Hepatocyte (in vitro differentiated cells): ENCODE measurements at places on chromosomes 7 and 10.

DNA sequence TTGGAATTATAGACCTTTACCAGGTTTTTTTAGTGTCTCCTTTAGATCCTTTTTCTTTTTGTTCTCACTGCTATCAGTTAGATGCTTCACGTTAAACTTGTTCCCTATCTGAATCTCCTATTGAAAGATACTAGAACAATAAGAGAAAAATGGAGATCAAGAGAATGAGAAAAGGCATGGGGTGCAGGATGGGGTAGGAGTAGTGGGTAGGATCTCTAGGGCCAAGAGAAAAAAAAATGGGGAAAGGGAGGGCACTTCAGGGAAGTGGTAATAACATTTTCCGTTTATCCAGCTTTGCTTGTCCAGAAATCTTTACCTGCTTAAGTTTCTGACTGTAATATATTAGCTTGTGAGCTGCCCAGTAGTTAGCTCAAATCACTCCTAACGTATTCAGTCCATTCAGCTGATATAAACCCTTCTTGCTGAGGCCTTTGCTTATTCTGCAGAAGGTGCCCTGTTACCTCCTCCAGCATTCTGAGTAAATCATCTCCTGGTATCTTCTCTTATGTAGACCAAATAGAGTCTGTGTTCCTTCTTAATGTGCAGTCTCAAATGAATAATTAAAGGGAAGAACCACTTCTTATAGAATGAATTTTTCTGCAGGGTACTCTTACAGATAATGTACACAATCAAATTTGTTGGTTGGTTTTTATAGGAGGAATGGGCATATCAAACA lies 69.7 kb downstream of the ZNRF2 start:
- DNase-seq: no peak

GRCh38 chr7:55374213-55374612 lies 9.1 kb downstream of the LANCL2 start:
- no peak for DNase-seq

DNA sequence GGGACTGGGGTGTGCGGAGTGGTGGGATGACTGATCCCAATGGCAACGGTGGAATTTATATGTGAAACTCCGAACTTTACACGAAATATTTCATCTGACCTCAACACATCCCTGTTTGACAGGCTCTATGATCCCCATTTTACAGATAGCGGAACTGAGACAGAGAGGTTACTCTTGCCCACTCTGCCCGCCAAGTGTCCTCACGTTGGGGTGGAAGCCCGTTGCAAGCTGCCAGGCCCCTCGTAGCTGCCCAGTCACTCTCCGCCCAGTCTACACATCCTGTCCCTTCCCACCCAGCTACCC lies 397 bp upstream of the NFE2L3 start:
- no peak for DNase-seq

DNA sequence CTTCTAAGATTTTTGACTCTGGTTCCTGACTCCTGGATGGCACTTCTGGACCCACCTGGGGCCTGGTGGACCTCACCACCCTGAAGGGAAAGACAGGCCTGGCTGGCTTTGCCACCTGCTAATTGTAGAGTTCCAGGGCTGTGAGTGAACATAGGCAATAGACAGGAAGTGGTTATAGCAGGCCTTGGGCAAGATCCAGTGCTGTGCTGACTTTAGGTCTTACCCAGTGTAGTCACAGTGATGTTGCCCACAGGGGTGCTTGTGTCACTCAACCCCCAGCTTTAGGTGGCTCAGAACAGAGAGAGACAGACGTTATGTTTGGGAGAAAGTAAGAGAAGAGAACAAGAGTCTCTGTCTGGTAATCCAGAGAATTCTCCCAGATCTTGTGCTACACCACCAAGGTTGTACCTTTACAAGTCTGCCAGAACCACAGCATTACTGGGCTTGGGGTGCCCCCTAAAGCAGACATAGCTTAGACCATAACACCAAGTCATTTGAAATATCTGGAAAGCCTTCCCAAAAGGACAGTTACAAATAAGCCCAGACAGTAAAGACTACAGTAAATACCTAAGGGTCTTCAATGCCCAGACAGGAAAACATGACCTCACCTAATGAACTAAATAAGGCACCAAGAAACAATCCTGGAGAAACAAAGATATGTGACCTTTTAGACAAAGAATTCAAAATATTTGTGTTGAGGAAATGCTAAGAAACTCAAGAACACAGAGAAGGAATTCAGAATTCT lies 303.4 kb downstream of the PCLO start:
- DNase-seq: no peak

- DNase-seq: no peak
Observed at GRCh38 chr7:73437091-73437490, 3.5 kb downstream of the FZD9 start.

- peak; percentile 39 for DNase-seq
Observed at GRCh38 chr7:17638727-17639126, 301.6 kb downstream of the SNX13 start.

GRCh38 chr10:131561897-131562296 lies 250.4 kb upstream of the TCERG1L start:
- DNase-seq: no peak

DNA sequence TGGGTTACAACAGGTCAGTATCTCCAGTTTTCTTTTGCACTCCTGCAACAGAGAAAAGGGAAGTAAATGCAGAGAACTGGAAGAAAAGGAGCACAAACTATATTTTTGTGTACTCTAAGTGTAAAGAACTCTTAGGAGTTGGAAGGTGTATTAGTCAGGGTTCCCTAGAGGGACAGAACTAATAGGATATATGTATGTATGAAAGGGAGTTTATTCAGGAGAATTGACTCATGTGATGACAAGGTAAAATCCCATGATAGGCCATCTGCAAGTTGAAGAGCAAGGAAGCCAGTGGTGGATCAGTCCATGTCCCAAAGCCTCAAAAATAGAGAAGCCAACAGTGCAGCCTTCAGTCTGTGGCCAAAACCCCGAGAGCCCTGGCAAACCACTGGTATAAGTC lies 22.6 kb upstream of the RAB18 start:
- DNase-seq: no peak

- DNase-seq: peak; percentile 8
Observed at GRCh38 chr7:144830811-144831210, 5.0 kb downstream of the TPK1 start.

DNA sequence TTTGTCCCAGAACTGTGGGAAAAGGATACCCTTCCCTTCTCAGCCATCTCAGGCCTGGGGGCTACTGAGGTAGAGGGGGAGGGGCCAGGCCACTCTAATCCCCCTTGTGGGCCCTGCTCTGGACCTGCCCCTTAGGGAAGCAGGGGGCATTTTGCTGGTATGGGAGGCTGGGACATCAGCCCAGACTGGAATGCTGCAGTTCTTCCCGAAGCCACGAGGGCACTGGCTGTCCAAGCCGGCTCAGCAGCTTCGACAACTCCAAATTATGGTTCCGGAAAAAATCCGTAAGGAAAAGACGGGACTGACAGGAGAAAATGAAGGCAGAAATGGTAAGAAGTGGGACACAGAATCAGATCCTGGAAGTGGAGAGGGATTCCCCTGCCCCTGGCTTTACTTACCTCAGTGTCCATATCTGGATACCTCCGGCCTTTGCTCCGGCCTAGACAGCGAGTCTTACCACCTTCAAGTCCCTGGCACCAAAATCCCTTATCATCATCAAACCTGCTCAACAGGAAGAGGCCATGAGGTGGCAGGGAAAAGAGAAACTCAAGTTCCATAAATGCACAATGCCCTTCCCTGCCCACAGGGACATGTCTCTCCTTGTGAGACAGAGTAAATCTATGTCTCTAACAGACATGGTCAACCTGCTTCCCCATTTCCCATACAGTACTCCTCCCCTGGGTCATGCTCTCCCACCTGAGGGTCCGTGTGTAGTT lies 9.0 kb downstream of the NDST2 start:
- DNase-seq: no peak
